ENCODE measurements at places on chromosomes 6 and 20.

DNA sequence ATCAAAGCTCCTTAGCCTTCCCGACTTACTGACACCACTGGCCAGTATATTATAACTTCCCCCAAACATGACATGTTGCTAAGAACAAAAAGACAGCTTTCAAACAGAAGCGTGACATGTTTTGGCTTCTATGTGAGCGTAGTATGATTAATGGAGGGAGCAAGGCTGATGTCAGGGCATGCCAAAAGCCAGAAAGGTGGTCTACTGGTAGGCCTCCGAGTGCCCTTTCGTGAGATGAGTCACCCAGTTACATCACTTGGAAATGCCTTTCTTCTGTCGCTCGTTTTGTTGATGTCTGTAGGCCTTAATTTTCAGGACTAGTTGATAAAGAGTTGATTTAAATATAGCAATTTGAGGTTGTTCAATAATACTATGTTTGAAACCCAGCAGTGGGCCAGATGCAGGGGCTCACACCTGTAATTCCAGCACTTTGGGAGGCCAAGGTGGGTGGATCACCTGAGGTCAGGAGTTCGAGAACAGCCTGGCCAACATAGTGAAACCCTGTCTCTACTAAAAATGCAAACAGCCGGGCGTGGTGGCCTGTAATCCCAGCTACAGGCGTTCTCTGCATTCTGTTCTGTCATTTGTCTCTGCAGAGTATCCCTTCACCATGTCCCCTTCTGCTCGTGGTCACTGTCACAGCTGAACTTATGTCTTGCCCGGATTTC, 53.3 kb downstream of the CNKSR3 start:
- no peak for DNase-seq

- no peak for DNase-seq
Measured at GRCh38 chr6:15754035-15754705, 91.3 kb upstream of the DTNBP1 start.

DNA sequence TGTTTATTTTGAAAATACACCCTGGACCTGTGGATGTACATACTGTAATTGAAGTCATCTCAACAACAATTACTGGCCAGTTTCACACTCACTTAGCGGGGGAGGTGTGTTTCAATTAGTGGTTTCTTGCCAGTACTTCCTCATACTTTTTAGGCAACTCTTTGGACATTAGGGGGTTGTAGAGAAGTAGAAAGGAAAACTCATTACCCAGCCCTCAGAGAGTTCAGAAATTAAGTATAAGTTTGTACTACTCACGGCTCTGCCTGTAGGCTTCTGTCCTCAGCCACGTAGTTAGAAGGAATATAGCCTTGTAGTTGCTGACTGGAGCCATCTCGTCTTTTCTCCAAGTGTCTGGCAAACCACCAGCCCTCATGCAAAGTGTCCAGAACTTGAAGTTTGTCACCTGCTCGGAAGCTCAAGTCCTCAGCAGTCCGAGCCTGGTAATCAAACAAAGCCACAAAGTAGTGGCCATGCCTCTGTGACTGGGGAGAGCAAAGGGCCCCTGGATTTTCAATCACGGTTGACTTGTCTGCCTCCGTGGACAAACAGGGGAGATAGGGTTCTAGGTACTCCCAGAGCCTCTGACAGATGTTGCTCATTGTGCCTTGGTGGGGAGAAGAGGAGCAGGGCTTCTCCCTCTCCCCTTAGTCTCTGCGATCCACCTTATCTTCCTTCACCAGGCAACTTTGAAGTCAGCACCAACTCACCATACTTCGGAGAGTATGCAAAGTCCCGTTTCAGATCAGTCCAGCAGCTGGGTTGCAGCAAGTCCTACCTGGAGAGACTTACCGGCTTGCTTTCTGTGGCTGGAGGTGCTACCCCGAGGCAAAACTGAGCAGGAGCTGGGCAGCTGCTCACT, 749 bp downstream of the FRK start:
- no peak for DNase-seq

- DNase-seq, result no peak
Measured at GRCh38 chr6:46909371-46909770, 12.4 kb downstream of the ADGRF5 start.

- DNase-seq, result no peak
Measured at GRCh38 chr6:141925001-141925400, 207.7 kb upstream of the GJE1 start.

- no peak for DNase-seq
Measured at GRCh38 chr6:118476551-118476950, 71.5 kb upstream of the PLN start.

GRCh38 chr6:389622-390021, 1.9 kb upstream of the IRF4 start:
- DNase-seq, result no peak

DNA sequence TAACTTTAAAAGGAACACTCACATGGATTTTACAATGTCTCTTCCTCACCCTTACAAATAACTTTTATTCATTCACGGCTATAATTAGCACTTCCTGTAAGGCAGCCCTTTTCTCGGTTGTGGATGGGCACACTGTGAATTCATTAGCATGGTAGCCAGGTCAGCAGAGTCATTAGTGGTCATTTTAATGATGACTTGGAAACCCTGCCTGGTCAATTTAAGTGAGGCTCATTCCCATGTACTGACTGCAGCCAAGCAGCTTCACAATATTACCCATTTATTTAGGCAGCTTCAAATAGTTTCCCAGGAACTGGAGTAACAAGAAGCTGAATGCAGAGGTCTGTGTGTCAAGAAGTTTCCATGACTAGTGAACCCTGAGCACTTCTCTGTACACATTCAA, 248.8 kb downstream of the KHDC1L start:
- DNase-seq, result no peak

GRCh38 chr6:42417641-42418112, 34.0 kb downstream of the TRERF1 start:
- DNase-seq, result no peak

DNA sequence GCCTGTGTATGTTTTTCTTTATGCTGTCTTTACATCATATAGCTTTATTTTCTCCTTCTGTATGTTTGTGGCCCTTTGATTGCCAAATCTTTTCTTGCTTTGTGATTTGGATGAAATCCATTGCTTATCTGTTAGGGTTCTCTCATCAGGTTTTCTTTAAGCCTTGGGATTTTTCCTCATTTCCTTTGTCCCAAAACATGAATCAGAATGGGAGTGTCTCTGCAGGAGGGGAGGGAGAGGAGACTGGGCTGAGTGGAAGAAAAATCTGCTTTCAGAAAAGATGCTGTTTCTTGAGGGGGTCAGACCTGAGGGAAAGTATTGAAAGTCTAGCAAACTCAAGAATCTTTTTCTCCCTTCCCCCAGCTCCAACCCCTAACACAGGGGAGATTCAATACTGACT, 758.0 kb upstream of the MMS22L start:
- DNase-seq, result no peak

DNA sequence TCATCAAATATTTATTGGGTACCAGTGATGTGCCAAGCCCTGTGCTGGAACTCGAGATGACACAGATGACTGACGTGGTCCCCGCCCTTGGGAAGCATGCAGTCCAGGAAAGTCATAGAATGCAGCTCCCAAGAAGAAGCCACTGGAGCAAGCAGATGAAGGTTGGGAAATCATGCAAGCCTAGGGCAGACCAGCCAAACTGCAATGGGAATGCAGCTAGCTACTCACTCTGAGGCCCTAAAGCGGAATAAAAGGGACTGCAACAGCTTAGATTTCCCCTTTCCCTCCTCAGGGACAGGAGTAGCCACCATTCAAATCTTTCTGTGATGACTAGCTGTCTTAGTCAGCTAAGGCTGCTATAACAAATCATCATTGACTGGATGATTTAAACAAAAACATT, 152.2 kb downstream of the MAFB start:
- DNase-seq, result no peak
